ENCODE measurements at places on chromosomes 6 and 20. TPM values are rescaled to one million over a fixed set of nuclear protein-coding genes. Genes with fewer than 3 reads are reported as not detected.

The TSPO2 gene
- not detected for total RNA-seq

- no peak for DNase-seq
- peaks cover 7% of the 10 kb centered on the region for H3K27me3 ChIP-seq
- H3K4me1 ChIP-seq, result no peaks in the 10 kb centered on the region
- H3K27ac ChIP-seq, result no peak overlapping the region
- H3K4me3 ChIP-seq, result no peak overlapping the region
- no peaks in the 10 kb centered on the region for H3K36me3 ChIP-seq
Measured at GRCh38 chr6:40764726-40765125, 177.6 kb upstream of the LRFN2 start.

DNA sequence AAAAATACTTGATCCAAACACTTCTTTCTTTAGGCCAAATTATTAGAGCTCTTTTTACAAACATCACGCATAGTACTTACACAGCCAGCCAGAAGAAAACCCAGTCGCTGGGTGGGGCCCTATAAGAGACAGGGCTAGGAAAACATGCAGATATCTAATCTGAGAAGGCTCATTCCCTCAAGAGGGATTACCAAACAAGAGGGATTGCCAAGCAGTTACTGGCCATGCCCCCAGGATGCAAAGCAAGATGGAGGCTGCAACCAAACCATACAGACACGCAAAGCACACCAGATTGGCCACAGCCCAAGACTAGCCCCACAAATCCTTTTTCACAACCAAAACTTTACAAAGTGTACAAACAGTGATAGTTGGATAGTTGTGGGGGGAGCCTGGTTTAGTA is 1235.4 kb upstream of the GJE1 start:
- H3K36me3 ChIP-seq, result no peaks in the 10 kb centered on the region
- no peaks in the 10 kb centered on the region for H3K4me1 ChIP-seq
- no peaks in the 10 kb centered on the region for H3K27me3 ChIP-seq

The ZC3H12D gene
- total RNA-seq, result not detected
